ENCODE measurements at places on chromosomes 5 and 9.

DNA sequence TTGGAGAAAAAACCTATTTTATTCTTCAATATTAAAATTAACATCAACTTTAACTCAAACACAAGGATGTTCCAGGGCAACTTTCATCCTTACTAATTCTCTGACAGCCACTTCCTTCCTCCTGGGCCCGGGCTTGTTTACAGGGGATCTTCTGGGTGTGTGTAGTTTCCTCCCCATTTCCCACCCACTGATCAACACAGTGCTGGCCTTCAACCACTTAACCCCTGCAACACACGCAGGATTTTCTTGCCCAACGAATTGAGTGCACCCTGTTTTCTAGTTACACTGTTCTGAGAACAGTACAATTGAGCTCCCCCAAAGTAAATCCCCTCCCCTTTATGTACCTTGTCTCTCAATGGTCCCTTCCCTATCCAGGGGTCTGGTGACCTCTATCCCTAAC, 83.1 kb upstream of the RANBP3L start:
- DNase-seq: no peak

- no peak for DNase-seq
Observed at GRCh38 chr9:35618854-35619799, 914 bp upstream of the CD72 start.

- DNase-seq: peak; percentile 62
Observed at GRCh38 chr9:97220894-97221477, 86.5 kb upstream of the CCDC180 start.

DNA sequence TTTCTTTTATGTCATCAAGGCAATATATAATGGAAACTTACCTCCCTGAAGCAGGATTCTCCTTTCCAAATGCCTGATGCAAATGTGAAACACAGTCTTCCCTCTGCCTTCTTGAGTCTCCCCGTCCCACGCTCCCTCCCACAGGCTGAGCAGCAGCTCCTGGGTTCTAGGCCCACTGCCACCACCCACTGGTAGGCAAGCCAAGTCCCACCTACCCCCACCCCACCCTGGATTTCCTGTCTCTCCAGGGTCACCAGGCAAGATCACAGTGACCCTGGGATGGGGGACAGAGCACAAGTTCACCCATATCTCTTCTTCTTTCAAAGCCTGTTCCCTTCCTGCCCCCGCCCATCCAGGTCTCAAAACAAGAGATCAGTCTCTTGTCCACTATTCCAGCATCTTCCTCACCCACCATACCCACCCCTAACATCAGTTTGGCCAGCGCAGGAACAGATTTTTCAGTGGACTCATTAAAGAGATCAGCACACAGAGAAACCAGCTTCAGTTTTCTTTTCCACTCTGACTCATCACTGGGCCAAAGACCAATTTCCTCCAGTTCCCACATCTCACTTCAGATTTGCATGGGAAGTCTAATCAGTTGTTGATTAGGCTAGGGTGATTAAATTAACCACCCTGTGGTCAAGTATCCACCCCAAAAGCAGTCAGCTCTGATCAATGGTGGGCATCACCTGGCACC, 151.5 kb downstream of the ACTL7B start:
- no peak for DNase-seq

GRCh38 chr5:155134130-155134529, 120.6 kb downstream of the KIF4B start:
- DNase-seq: no peak

DNA sequence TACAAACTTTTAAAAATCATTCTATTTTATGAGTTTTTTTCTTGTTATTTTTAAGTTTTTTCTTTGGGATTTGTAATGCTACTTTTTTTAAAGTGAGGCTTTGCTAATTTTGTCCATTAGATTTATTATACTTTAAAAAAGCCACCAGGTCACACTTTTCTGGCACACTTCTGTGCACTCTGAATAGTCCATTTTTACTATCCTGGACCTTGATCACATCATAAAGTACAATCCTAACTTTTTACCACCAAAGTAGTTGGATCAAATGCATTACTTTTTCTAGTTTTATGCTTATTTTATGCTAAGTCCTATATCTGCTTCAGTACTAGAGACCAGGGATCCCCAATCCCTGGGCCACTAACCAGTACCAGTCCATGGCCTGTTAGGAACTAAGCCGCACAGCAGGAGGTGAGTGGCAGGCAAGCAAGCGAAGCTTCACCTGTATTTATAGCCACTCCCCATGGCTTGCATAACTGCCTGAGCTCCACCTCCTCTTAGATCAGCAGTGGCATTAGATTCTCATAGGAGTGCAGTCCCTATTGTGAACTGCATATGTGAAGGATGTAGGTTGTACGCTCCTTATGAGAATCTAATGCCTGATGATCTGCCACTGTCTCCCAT, 16.0 kb downstream of the FRRS1L start:
- DNase-seq: no peak

GRCh38 chr9:121851641-121852091, 200.2 kb downstream of the DAB2IP start:
- DNase-seq: no peak

DNA sequence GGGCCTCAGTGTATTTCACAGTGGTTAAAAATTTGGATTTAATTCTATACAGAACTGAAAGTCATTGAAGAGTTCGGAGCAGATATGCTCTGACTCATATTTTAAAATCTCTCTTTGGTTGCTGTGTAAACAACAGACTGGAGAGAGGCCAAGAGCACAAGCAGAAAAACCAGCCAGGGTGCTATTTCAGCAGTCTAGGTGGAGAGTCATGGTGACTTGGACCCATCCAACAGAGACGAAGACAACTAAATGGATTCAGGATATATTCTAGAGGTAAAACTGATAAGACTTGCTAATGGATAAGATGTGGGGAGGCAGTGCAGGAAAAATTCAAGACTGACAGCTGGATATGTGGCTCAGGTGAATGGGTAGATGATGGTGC, 168.9 kb downstream of the MAPKAP1 start:
- no peak for DNase-seq

GRCh38 chr5:103582364-103582763, 19.8 kb upstream of the NUDT12 start:
- DNase-seq: peak; percentile 38

Measured in retina (tissue), 1 donor.